ENCODE measurements at places on chromosomes 4 and X.

- no peak for DNase-seq
Observed at GRCh38 chr4:9899306-9900055, 118.0 kb downstream of the DRD5 start.

GRCh38 chr4:33780952-33781791 lies 2463.1 kb downstream of the ARAP2 start:
- DNase-seq: no peak

- DNase-seq: no peak
Observed at GRCh38 chrX:13864264-13864663, 47.4 kb upstream of the GPM6B start.

DNA sequence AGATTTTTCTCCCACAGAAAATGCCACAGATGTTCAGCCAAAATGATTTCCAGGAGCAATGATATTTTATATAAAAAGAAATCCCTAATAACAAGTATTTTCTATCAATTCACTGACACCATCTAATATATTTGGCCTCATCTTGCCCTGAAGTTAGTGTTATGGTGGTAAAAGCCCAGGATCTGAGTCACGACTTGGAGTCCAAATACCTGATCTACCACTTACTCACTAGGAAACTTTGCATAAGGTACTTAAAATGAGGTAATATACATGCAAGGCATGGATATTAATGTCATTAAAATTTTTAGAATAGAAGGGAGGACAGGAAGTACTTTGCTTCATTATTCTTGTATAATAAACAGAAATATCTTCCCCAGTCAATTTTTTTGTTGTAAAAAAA lies 16.3 kb downstream of the PPP3CA start:
- no peak for DNase-seq

GRCh38 chr4:10963241-10963640 lies 278.7 kb upstream of the CLNK start:
- DNase-seq: no peak

DNA sequence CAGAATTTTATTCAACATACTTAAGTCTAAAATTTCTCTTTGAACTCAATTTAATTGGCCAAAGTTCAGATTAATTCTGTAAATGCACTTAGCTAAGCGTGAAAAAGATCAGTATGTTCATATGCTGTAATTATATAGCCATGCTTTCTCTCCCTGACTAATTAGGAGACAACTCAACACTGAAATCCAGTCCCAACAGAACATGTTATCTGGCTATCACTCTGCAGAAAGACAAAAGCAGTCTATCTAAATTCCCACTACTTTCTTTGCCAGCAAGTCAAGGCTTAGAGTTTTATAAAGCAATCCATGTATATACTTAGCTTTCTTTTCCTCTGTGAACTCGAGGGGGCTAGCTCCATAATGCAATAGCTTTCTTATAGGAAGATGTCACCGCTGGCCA lies 16.0 kb upstream of the USP46 start:
- no peak for DNase-seq

- DNase-seq: no peak
Observed at GRCh38 chrX:121823406-121823805, 776.0 kb downstream of the GLUD2 start.

DNA sequence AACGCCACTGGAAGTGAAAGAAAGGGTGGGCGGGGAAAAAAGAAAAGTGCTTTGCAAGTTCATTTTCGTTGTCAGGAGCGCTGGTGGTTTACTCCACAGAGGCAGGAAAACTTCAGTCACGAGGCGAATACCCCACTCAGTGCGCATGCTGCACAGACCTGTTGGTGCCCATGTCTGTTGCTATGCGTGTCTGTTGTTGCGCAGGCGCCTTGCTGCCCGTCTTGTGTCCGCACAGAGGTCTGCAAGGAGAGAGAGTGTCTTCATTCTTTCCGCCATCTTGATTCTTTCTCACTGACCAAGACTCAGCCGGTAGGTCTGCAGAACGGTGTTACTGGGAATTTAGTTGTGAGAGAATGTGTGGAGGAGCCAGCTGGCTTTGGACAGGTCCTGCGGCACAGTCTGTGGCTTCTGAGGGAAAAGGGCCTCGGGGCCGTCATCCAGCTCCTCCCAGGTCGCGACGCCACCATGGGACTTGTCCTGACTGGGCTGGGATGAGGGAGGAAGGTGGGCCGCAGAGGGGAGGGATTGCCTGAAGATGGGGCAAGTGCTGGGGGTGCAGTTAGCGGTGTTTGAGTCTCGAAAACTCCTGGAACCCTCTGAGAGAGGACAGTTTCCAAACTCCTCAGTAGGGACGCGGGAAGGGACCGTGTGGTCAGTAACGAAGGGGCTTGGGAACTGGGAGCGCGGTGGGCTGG lies at the start of gene PAGE2:
TSS of gene PAGE2 (plus strand) at position 224 of the 695 bp plus-strand sequence. CDS start 1,003 bp downstream, outside the sequence.
- DNase-seq: no peak

DNA sequence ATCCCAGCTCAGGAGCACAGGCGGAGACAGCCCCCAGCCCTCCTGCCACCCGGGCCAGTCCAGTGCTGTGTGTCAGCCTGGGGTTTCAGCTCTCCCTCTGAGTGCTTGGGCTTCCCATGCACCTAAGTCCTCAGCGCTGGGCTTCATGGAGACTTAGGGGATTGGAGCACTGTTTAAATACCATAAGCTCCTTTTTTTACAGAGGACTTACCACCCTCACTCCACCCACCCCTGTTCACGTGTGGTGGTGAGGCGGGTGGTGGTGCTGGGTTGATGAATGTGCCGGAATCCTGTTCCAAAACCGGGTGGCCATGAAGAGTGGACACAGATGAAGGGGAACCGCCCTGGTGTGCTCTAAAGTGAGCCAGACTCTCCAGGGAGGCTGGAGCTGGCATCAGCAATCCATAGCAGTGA lies 66.9 kb downstream of the PSAPL1 start:
- DNase-seq: no peak

- DNase-seq: no peak
Observed at GRCh38 chrX:120408168-120408567, 46.3 kb downstream of the ATP1B4 start.

DNA sequence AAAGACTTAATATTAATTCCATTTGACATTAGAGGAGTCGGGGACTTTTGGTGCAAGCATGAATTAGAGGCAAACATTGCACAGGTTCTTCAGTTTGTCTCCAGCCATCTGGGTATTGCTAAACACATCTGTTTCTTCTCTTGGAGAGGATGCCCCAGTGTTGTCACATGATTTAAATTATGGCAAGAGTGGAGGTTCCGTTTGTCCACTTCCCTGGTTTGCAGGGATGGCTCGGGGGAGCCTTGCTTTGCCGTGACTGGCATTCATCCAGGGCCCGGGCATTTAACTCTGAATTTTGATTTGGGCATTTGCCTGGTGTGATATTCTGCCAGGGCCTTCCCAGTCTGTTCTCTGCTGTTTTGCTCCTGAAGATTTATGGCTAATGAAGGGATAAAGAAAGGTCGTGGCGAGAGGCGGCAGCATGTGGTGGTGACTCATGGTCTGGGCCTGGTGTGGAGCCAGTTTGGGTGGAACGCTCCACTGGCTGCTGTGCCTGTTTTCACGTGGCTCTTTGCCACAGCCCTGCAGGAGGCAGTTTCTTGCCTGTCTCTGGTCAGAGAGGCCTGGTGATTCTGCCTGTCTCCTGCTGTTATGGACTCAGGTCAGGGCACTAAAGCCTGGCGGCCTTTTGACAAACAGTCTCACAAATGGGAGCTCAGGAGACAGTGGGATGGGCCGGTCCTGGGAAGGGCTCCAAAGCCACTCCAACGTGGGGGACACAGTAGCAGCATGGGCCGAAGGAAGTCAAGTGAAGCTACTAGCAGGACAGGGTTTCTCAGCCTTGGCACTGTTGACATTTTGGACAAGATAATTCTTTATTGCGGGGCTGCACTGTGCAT lies 99.4 kb upstream of the PGRMC2 start:
- DNase-seq: peak; percentile 36

- no peak for DNase-seq
Observed at GRCh38 chr4:67593741-67594175, 35.2 kb downstream of the STAP1 start.

- DNase-seq: no peak
Observed at GRCh38 chr4:185437809-185438208, 12.0 kb upstream of the UFSP2 start.

DNA sequence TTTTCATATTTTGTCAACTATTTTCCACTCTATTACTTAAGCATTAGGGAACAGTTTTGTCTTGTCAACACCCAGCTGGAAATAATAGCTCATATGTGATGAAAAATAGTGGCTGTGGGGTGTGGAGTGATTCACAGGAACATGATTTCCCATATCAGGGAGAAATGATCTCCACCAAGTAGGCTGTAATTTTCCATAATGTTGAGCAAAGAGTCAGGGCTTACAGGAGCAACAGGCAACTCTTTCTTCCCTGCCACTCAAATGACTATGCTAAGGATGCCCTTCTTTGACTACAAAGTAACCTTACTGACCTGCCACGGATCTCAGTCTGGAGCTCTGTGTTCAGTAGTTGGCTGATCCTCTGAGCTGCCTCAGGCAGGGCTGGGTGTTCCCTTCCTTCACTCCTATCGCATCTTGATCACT lies 90.0 kb upstream of the GATB start:
- no peak for DNase-seq

Data from K562 (cell line).